Stimulated activated CD4-positive, alpha-beta T cell treated with anti-CD3 and anti-CD28 coated beads, TNF-alpha, amount 100 ng/mL, for 24 hours (primary cell): ENCODE measurements at places on chromosomes 3 and 15.

DNA sequence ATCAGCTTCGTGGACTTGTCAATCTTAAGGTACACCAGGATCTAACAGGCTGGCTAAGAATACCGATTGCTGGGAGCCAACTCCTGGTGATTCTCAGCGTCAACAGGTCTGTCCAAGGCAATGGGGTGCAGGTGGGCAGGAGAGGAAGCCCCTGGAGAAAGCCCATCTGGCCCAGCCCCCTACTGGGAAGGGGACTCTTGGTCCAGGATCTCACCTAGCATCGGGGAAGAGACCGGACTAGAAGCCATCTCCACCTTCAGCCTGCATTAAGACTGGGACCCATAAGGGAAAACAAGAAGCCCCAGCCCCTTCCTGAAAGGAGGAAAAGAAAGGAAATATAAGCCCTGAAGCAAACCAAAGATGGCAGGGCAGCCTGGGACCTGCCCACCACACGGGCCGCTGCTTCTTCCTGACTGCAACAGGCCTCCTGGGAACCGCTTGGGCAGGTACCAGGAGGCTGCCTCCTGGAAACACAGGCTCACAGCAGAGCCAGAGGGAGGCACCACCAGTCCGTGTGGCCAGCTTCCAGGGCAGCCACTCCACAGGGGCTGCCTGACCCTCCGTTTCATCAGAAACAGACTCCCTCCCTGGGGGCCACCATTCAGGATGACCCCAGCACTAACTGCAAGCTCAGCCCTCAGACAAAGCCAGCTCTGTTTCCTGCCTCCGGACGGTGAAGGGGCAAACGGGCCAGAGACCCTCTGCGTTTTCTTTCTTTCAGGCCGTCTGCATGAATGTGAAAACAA is 100.2 kb downstream of the LRIG1 start:
- no peak for DNase-seq

- DNase-seq = no peak
Observed at GRCh38 chr15:88100181-88100580, 156.4 kb downstream of the NTRK3 start.

DNA sequence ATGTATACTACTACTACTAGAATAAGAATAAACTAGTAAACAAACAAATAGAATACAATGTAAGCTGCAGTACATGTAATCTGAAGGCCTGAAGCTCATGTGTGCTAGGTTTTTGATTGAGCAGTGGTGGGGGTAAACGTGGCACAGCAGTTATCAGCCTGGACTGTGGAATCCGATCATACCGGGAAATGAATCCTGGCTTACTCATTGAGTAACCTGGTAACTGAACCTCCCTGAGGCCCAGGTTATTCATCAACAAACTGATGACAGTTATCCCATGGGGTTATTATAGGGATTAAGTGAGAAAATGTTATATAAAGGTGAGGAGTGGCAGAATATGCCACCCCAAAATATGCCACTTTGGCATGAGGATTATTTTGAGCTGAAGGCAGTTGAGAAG is 339.1 kb downstream of the FHIT start:
- no peak for DNase-seq

GRCh38 chr15:65757256-65757655 is 34.8 kb downstream of the DENND4A start:
- DNase-seq = no peak

GRCh38 chr3:125136515-125136914 is 76.0 kb downstream of the SLC12A8 start:
- DNase-seq = no peak

DNA sequence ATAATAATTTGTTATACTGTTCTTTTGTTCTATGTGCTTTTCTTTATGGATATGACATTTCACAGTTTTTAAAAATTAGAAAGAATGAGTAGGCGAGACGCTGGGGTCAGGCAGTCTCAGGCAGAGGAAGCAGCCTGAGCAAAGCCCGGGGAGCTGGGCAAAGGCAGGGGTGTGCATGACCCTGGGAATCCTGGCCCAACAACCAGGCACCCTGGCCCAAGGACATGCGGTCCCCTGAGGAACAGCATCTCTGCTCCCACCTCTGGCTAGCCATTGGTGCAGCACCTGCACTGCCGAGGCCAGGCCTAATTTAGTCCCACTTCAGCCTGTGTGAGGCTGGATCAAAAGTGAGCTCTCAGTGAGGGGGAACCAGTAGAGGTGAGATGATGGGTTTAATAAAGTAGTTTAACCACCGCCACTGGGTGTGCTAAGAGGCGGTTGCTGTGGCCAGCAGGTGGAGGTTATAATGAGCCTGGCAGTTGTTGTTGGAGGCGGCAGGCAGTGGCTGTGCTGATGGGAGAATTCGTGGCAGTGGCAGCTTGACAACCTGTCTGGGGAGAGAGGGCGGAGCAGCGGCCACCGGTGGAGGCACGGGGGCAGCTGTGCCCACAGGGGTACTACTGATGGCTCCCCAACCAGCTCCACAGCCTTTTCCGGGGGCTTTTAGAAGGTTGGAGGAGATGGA is 41.5 kb downstream of the PRKCD start:
- DNase-seq = no peak

GRCh38 chr3:53194210-53195065 is 33.4 kb downstream of the PRKCD start:
- no peak for DNase-seq

DNA sequence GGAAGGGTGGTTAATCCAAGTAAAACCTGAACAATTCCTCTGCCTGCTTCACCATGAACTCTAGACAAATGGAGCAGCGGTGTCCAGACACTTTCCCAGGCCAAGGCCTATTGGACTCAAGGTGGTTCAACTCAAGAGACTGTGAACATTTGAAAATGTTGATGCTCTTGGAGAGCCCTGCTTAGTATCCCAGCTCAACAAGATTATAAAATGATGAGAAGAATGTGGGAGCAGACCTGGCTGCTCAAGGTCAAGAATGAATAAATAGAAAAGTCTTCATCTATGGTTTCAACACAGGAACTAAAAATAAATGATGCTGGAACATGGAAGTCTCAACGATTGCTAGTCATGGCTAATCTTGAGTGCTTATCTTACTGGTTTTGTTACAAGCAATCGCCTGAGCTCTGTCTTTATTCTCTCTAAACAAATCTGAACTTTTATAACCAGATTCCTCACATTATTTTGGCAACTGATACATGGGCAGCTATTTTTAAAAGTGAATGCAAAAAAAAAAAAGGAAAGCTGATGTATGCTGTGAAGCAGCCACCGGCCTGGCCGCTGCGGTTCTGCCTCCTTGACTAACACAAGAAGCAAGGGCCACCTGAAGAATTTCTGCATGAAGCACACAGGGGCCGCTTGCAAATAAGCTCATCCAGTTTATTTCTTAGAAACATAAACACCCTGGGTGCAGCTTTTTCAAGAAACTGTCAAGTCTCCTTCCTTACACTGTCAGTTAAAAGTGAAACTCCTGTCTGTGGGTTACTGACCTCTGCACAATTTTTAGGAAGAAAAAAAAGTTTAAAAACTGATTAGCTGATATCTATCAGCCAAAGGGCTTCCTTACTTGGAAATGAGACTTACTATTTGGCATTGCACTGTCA is 120.1 kb upstream of the ARHGEF3 start:
- no peak for DNase-seq

GRCh38 chr3:10187944-10188343 is 23.2 kb downstream of the IRAK2 start:
- DNase-seq = no peak

DNA sequence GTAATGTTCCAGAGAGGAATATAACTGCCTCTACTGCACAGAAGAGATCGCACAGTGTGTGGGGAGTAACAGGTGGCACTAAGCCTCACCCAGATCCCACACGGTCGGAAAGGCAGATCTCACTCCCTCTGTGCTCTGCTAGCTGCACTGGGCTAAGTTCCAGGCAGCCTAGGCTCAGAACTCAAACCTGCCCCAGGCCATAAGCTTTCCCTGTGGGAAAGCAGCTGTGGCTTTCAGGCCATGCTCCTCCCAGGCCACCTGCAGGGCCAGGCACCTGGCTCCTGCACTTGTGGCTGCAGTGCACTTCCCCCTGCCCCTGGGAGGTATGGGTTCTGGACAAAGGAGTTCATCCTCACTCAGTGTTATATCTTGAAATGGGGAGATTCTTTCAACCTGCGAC is 27.5 kb downstream of the PCCB start:
- DNase-seq = no peak

DNA sequence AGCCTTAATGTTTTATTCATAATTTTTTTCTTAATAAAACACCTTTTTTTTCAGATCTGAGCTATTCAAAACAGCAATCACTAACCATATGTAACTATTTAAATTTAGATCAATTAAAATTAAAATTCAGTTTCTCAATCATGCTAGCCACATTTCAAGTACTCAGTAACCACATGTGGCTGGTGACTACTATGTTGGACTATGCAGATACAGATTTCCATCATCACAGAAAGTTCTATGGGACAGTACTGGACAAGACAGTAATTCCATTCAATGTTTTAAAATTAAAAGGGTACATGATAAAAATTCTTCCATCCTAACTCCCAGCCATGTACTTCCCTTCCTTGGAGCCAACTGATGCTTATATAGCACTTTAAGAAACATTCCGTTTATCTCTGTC is 119.3 kb downstream of the GLDN start:
- DNase-seq = no peak

DNA sequence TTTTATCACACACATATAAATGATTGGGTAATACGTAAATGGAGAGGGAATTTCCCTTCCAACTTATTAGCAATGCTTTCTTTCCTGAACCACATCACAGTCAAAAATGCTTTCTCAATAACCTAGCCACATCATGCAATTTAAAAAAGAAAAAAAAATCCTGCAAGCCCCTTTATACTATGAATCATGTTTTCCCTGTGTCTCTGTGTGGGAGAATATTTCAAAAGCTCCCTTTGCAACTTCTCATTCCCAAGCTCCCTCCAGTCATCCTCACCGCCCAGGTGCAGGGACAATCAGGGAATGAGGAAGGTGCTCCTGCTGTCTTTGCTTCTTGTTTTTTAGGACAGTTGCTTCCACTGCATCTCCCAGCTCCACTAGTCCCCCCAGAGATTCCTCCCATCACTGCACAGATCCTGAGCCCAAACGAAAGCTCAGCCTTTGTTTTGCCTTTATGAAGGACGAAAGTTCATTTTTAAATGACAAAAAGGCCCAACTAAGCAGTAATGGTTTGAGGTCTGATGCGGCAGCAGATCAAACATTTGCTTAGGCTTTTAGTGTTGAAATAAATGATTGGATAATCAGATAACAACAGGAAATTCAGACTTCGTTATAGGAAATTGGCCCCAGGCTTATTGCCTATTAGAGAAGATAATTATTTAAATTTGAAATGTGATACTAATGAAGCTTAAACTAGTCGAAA is 47.8 kb upstream of the ADGRG7 start:
- no peak for DNase-seq

GRCh38 chr3:17258823-17259436 is 374.2 kb downstream of the PLCL2 start:
- DNase-seq = peak; percentile 18

DNA sequence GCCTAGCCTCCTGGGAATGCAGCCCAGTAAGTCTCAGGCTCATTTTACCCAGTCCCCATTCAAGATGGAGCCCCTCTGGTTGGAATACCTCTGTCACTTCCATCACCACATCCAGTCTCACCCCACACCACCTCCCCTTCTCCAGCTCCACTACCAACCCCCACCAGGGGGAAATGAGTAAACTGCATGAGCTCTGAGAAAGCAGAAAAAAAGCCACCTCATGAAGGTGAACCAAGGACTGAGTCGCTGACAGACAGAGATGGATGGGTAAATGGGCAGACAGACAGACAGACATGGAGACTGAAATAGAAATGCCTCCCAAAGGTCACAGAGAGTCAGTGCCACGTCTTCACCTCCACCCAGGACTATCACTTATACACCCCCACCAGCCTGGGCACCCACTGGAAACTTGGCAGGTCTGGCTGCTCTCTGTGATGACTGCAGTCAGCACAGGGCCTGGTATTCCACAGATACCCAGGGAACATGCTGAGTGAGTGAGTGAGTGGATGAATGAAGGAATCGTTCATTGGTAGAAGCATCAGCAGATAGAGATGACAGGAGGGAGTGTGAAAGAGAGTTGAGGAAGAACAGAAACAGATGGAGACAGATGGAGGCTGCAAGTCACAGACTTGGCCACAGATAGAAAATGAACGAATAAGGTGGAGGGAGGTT is 4.9 kb upstream of the LOXL1 start:
- no peak for DNase-seq

DNA sequence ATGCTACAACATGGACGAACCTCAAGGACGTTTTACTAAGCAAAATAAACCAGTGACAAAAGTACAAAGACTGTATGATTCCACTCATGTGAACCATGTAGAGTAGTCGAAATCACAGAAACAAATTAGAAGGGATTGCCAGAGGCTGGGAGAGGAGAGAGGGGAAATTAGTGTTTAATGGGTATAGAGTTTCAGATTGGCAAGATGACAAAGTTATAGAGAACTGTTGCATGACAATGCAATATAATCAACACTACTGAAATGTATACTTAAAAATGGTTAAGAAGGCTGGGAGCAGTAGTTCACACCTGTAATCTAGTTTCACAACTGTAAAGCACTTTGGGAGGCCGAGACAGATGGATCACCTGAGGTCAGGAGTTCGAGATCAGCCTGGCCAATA is 36.9 kb downstream of the PLS1 start:
- no peak for DNase-seq

- no peak for DNase-seq
Observed at GRCh38 chr3:71117572-71118247, 465.8 kb downstream of the FOXP1 start.

DNA sequence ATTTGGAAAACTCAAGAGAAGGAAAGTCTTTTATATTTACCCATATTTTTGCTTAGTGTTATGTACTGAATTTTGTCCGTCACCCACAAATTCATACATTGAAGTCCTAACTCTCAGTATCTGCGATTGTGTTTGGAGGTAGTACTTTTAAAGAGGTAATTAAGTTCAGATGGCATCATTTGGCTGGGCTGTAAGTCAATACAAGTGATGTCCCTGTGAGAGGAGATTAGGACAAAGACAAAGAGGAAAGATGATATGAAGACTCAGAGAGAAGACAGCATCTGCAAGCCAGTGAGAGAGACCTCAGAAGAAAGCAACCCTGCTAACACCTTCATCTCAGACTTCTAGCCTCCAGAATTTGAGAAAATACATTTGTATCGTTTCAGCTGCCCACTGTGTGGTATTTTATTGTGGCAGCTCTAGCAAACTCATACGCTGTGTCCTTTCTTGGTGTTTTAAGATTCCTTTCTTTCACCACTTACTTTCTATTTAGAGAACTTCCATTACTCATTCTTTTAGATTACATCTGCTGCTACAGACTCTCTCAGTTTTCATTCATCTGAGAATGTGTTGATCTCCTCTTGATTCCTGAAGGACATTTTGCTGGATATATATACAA is 17.0 kb downstream of the LRCH3 start:
- DNase-seq = no peak

GRCh38 chr3:9075762-9076161 is 112.5 kb upstream of the RAD18 start:
- DNase-seq = no peak

- no peak for DNase-seq
Observed at GRCh38 chr15:71559098-71559497, 251.3 kb upstream of the NR2E3 start.

- no peak for DNase-seq
Observed at GRCh38 chr15:98076021-98076816, 115.7 kb downstream of the ARRDC4 start.
